ENCODE measurements at places on chromosomes 4 and X.

DNA sequence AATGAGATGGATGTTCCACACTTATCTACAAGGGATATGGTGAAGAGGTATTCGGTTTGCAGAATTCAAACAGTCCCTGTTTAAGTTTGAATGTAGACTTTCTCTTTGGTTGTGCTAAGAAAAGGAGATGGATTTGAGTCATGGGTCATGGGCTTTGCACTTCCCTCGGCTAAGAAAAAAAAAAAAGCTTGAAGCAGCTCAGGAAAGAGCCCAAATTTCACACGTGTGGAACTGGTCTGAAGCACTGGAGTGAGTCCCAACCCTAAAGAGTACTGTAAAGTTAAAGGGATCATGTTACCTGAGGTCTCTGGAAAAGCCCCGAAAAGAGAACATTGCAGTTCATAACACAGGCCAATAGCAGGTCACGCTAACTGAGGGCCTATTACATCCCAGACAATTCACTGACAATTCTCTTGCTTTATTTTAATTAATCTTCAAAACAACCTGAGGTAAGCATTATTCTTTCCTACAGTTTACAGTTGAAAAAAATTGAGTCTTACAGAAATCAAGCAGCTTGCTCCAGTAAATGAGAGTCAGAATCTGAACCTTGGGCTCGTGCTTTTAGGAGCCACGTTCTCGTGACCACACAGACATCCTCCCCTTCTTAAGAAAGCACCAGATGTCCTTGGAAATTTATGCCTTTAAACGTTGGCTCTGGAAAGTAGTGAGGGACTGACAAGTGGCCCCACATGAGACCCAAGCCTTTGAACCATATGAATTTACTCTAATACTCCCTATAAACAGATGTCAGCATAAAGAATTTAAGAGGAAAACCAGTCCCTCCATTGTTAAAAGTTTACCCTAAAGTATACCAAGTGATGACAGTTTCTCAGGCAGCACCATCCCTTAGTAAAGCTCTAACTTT, 89.3 kb downstream of the MAD2L1 start:
- DNase-seq, result no peak

DNA sequence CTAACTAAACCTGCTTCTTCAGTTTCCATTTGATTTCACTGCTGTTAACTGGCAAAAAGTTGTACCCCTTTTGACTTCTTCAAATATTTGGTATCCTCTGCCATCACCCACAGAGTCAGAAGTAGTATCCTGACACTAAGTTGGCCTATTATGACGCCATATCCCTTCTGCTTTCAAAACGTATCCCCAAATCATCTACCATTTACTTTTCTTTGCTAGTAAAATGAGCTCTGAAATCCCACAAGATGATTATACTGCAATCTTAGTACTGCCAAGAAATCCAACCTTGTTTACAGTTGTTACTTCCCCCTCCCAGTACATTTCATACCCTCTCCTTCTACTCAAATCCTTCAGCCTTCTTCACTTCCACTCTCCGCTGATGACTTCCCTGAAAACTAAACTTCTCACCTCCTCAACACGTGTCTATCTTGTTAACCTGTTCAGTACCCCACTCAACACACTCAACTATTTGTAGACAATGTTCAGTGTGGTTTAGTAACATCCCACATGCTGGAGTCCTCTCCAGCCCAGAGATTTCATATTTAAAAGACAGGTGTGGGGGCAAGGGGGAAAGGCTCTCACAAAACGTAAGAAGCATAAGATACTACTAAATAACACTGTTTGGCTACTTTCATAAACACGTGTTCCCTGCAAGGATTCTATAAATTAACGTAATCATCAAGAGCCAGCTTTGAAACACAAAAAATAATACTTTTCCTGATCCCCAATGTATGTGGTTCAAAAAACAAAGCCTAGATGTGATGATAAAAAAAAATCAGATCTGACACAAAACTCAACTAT, 1.3 kb downstream of the NAF1 start:
- no peak for DNase-seq

DNA sequence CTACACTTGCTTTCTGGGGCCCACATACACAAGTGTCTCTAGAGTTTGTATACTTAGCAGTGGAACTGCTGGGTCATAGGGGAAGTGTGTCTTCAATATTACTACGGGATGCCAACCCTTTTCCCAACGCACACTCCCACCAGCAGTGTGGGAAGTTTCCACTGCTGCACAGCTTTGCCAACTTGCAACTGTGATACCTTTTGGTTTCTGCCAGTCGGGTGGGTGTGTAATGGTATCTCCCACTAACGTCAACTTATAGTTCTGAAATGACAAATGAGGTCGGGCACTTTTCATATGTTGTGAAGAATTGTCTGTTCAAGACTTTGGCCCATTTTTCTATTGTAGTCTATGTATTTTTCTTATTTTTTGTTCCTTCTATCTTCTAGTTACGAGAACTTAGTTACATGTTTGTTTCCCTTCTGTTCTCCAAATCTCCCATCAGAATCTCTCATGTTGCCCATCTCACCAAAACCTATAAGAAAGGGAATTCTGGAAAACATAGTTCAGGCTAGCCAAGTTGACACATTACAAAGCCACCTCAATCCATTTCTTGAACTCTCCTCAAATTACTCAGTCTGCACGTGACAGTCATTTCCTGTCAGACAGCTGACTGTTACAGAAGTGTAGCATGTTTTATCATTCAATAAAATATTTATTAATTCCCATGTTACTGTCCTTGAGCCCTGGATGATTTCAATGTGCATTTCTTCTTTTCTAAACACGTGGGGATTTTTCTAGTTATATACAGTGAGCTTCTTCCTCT, 30.7 kb downstream of the PNMA6E start:
- DNase-seq, result no peak

- DNase-seq, result peak; percentile 81
These were observed 110.6 kb downstream of the DCTD start for GRCh38 chr4:182806259-182807252.

GRCh38 chr4:101010987-101011386, 336.3 kb downstream of the PPP3CA start:
- DNase-seq, result no peak

- no peak for DNase-seq
These were observed 89.2 kb downstream of the ZNF330 start for GRCh38 chr4:141309874-141310273.

- peak; percentile 50 for DNase-seq
These were observed 478 bp upstream of the PLXNA3 start for GRCh38 chrX:154457491-154458115.

DNA sequence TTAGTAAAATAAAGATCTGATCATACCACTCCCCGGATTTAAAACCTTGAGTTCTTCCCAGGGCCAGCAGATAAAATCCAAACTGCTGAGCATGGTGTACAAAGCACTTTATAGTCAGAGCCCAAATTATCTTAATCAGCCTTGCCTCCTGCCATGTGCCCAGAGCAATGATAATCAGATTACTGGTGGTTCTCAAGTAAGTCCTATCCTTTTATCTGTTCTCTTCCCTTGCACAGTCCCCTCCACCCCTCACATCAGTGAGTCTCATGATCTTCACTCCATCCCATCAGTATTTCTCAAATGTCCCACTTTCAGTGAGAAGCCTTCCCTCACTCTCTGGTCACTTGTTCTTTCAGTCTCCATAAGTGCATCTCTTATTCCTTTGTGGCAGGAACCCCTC, 22.7 kb downstream of the INTS6L start:
- no peak for DNase-seq

- no peak for DNase-seq
These were observed 38.8 kb downstream of the ZXDA start for GRCh38 chrX:57871463-57871862.

DNA sequence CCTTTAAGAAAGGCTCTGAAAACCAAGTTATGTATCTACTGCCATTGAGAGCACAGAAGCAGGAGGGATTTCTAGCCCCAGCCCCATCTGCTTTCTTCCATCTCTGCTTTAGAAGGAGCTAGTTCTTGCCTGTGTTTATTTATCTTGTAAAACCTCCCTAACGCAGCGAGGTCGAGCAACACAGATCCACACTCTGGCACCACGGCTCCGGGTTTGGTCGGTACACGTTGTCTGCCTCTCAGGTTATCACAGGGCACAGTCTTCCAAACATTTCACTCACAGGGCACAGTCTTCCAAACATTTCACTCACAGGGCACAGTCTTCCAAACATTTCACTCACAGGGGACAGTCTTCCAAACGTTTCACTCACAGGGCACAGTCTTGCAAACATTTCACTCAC, 69.7 kb upstream of the TLR3 start:
- no peak for DNase-seq

DNA sequence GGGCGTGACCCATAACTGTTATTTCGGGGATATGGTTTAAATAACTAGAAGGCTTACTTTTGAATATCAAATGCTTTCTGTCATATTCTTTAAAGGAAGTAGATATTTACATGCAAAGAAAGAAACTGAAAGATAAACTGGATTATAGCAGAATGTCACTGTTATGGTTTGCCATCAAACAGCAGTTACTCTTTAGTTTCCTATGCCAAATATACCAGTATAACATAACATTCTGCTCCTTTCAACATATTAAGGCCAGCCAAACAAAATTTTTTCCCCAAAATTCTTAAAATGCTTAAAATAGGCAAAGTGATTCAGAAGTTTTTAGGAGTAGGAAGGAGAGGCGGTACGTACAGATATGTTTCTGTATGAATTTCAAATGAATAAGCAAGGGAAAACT, 27.0 kb downstream of the KDM6A start:
- no peak for DNase-seq

GRCh38 chr4:89496851-89497250, 189.3 kb upstream of the GPRIN3 start:
- peak; percentile 3 for DNase-seq

Measured in hepatic stellate cell (primary cell).